ENCODE measurements at places on chromosomes 16 and 17. TPM values are rescaled to one million over a fixed set of nuclear protein-coding genes. Genes with fewer than 3 reads are reported as not detected.

SLC16A11 gene
- total RNA-seq = 0.26 TPM

MT1H gene
- total RNA-seq = not detected

SMIM36 gene
- total RNA-seq = not detected

CCDC92B gene
- 0.42 TPM for total RNA-seq

FNDC8 gene
- total RNA-seq = not detected

KPNA2 gene
- 26.3 TPM for total RNA-seq

TP53TG3B gene
- total RNA-seq = not detected

DYNLRB2 gene
- total RNA-seq = not detected

ZNF594 gene
- 8.0 TPM for total RNA-seq

CD300LB gene
- 0.83 TPM for total RNA-seq

SLC12A3 gene
- not detected for total RNA-seq

OR3A3 gene
- not detected for total RNA-seq

KRTAP3-3 gene
- total RNA-seq = not detected

EPN3 gene
- not detected for total RNA-seq

SLX4 gene
- total RNA-seq = 4.5 TPM

RAB26 gene
- not detected for total RNA-seq

RDM1 gene
- total RNA-seq = not detected

ZG16B gene
- total RNA-seq = not detected

VAT1L gene
- 2.8 TPM for total RNA-seq

TOM1L1 gene
- total RNA-seq = 40.7 TPM

CA4 gene
- 4.9 TPM for total RNA-seq

KRTAP4-3 gene
- not detected for total RNA-seq

EFNB3 gene
- 0.17 TPM for total RNA-seq

TP53TG3F gene
- not detected for total RNA-seq

PMP22 gene
- total RNA-seq = 171 TPM

C16orf54 gene
- 2.5 TPM for total RNA-seq

CACNA1G gene
- total RNA-seq = not detected

CTRB2 gene
- not detected for total RNA-seq

FOXN1 gene
- total RNA-seq = not detected

GPR139 gene
- not detected for total RNA-seq

FGF11 gene
- total RNA-seq = 1.9 TPM

CMTM2 gene
- total RNA-seq = not detected

TMIGD1 gene
- not detected for total RNA-seq

KIF18B gene
- 0.17 TPM for total RNA-seq

RSKR gene
- 4.0 TPM for total RNA-seq

UTS2R gene
- total RNA-seq = not detected

ZP2 gene
- not detected for total RNA-seq

NACA2 gene
- total RNA-seq = not detected

KRTAP2-2 gene
- not detected for total RNA-seq

CCNF gene
- total RNA-seq = 2.5 TPM

GSDMA gene
- total RNA-seq = 0.11 TPM

KRT222 gene
- 0.97 TPM for total RNA-seq

KRT16 gene
- 1.7 TPM for total RNA-seq

HOXB5 gene
- total RNA-seq = 0.83 TPM

CDH1 gene
- total RNA-seq = 0.83 TPM

ABCC6 gene
- total RNA-seq = 0.83 TPM

TNFRSF17 gene
- not detected for total RNA-seq

CRHR1 gene
- total RNA-seq = not detected

CBLN1 gene
- 0.83 TPM for total RNA-seq

SDK2 gene
- 2.0 TPM for total RNA-seq

PLEKHH3 gene
- total RNA-seq = 26.2 TPM

FBXW10B gene
- total RNA-seq = not detected

All from esophagus muscularis mucosa (tissue), 4 donors.